ENCODE measurements at places on chromosomes 5 and 9.

GRCh38 chr5:123659011-123659410, 147.0 kb downstream of the CSNK1G3 start:
- no peak for DNase-seq

DNA sequence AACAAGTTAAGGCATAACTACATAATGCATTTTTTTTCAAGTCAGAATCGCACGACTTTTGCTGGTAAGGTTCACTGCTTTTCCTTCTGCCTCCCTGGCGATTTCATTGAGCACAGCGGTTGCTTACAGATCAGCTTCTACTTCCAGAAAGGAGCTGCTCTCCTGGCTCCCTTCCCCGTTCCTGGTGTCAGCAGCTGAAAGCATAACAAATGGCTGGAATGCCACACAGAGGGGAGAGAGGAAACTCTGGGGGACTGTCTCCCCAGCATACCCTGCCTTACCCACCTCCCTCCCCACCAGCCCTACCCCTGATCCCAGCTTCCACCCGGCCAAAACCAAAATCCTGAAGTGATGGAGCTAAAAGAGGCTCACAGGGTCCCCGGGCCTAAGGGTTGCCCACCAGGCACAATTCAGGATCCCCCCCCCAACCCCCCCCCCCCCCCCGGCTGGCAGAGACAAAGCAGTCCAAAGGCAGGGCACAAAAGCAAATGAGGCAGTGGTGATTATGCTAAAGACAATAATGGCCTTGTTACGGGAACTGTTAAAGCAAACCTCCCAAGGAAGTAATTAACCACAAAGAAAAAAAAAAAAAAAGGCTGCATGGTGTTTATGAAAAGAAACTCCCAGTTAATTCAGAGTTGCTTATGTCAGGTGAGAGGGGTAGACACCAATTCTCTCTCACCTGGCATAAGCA, 126.1 kb upstream of the WWC1 start:
- DNase-seq: no peak

DNA sequence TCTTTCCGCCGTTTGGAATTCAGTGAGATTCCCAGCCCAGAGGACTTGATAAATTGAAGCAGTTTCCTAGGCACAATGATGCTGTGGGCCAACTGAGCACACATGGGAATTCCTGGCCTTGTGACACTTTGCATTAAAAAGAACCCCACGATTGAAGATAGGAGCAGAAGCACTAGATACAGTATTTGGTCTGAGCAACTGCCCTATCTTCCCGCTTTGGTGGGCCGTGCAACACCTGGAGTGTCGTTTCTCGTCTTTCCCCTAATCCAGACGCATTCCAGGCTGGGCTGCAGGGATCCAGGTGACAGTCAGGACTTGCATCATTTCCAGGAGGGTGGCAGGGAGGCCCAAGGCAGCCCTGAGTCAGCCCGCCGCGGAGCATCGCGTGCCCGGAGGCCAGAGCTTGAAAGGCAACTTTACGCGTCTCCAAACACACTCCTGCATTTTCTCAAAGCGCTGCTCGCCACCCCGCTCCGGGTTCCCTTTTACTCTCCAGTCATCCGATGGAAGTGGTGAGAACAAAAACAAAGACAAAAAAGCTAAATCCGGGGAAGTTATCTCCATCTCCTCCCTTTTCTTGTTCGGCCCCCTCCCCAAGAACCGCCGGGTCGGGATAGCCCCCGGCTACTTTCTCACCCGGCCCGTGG, 753 bp upstream of the STC2 start:
- no peak for DNase-seq

GRCh38 chr9:121987314-121987713, 105.8 kb downstream of the TTLL11 start:
- no peak for DNase-seq

- DNase-seq: no peak
Measured at GRCh38 chr9:136975644-136976043, 1.7 kb upstream of the PTGDS start.

- DNase-seq: no peak
Measured at GRCh38 chr5:144487761-144488160, 317.1 kb downstream of the KCTD16 start.

GRCh38 chr5:136482206-136482605, 116.9 kb upstream of the TRPC7 start:
- no peak for DNase-seq

GRCh38 chr5:51194671-51195070, 188.6 kb upstream of the ISL1 start:
- no peak for DNase-seq

- peak; percentile 25 for DNase-seq
Measured at GRCh38 chr5:109849478-109850088, 159.9 kb downstream of the MAN2A1 start.

DNA sequence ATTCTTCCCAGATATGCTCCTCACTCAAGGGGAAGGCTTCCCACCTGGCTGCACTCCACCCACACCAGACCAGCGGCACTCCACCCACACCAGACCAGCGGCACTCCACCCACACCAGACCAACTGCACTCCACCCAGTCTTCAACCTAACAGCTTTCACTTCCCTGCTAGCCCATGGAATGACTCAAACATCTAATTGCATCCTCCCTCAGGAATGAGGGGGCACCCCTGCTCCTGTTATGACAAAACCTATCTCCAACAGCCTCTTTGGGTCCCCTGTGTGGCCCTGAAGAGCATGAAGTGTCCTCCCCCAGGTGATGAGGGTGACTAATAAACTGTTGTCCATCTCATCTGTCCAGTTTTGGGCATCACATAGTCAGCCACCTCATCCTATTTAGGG, 556.6 kb upstream of the TUSC1 start:
- DNase-seq: no peak

DNA sequence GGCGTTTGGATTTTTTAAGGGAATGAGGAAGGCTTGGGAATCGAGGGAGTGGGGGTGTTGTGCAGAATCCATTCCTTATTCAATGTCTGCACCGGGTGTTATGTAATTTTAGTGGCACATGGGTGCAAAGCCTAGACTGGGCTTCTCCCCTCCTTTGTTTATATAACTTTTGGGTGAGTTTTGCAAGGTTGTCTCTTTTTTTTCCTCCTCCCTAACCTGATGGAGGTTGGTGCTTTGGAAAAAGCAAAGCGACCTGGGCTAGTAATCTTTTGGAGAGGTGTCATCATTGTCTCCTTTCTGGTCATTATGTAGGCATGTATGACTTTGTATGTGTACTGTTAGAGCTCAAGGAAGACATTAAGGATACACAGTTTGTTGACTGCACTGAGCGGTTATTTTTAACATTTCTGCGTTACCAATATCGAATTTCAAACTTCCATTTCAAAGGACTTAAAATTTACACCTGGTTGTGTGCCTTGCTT, 3.1 kb downstream of the SMARCA2 start:
- no peak for DNase-seq

DNA sequence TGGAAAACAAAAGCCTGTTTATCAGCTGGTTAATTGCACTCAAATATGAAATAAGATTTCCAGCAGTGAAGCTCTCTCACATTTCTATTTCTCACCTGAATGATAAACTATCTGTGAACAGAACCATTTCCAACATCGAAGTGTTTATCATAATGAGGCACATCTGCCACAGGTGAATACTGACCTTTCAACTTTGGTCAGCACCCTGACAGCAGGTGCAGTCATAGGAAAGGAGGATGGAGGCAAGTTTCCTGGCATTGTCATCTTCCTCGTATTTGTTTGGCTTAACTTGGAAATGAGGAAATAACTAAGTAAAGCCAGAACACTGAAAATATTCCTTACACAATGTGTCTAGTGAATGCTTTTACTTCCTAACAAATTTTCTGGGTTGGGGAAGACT, 716.4 kb downstream of the NR2F1-AS1 start:
- no peak for DNase-seq

DNA sequence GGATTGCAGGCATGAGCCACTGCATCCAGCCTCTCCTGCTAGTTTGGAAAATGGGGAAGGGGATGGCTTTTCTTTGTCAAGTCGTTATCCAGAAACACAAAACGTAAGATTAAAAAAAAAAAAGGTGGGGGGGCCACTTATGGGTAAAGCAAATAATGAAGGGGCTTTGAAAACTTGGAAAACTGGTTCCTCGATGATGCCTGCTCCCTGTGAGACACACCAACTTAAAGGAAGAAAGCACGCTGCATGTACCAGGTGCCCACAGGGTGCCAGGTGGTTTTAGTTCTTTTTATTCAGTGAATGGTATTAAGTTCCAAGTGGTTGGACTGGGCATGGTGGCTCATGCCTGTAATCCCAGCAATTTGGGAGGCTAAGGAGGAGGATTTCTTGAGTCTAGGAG, 170.1 kb downstream of the GOLPH3 start:
- DNase-seq: no peak

DNA sequence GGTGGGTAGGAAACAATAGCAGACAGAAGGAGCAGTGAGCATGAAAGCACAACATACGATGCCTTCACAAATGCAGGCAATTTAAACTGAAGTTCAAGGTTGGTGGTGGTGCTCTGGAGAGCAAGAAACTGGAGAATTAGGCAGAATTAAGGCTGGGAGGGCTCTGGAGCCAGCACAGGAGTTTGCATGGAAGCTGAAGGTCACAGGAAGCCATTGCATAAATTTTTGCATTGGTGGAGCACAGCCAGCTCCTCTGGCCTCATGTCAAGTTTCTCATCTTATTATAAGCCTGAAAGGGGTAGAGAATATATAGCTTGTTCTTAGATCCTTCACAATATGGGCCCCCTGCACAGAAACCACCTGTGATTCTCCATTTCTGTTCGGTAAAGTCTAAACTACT, 207.4 kb downstream of the PAPPA start:
- no peak for DNase-seq

DNA sequence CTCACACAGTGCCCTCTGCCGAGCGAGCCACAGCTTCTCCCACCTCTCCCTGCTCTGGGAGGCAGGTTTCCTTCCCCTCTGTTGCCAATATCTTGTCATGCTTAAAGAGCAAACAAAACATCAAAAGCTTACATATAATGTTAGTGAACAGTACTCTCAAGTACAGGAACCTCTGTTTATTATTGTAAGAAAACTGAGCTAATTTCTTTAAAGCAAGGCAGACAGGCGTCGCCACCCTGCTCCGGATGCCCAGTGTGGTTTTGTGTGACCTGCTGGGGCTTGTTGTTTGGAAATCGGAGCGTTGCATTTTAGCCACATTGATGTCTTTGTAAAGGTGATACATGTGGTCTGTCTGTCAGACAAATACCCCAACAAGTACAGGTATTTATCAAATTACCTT, 401.4 kb upstream of the IRX1 start:
- no peak for DNase-seq

- no peak for DNase-seq
Measured at GRCh38 chr9:16601991-16602390, 268.5 kb downstream of the BNC2 start.

- no peak for DNase-seq
Measured at GRCh38 chr9:113319054-113319453, 15.9 kb upstream of the RNF183 start.

DNA sequence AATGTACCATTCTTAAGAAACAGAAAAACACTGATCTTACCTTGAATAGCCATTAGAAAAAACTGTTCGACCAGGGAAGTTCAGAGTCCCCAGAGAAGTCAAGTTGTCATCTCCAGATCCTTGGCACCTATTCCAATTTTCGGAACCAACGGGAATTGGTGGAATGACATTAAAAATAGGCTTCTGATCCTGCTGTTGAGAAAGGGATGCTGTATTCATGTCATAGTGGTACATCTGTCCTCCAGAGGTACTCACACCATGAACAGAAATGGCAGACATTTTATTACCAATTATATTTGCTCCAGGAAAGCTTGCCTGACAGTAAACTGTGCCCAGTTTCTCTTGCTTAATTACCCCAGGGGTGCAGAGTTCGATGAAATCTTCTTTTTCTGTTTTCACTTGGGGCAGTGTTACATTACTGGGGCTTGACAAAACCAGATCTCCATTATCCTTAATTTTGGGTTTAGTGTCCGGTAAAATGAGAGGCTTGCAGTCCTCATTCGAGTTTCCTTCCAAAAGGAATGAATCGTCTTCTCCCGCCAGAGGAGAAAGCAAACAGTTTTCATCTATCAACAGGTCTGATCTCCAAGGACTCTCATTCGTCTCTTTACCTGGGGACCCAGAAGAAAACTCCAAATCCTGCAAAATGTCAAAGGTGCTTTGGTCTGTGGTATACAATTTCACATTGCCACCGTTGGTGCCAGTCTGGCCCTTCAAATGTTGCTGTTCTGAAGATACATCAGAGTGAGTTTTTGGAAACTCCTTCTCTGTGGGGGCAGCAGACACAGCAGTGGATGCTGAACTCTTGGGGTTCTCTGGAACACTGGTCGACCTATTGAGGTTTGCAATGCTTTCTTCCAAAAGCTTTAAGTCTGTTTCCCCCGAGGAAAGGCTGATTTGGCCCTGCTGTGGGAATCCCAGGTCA, 3.6 kb downstream of the NR3C1 start:
- no peak for DNase-seq

DNA sequence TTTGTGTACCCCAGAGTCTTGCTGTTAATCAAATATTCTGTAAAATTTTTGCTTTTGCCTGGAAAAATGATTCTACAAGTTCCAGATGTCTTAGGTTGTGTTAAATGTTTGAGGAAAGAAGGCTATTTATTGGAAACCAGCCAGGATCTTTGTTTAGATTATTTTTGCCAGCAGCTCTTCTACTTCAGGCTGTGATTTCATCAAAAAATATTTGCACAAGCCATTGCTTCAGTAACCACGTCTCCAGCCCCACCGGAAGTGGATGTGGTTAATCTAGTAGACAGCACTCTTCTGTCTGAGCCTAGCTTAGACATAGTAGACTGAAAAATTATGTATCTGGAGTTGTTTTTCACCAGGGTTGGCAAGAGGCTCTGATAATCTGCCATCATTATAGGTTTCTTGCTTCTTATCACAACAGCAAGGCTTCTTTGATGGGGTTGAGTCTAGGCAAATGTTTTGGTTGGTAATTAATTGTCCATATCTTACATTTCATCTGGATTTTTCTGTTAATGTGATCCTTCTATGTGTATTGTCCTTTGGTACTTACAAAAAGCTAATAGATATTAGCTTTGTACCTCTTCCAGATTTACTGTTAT, 17.1 kb downstream of the KCTD16 start:
- peak; percentile 84 for DNase-seq

- no peak for DNase-seq
Measured at GRCh38 chr5:152711801-152712388, 306.8 kb upstream of the NMUR2 start.

DNA sequence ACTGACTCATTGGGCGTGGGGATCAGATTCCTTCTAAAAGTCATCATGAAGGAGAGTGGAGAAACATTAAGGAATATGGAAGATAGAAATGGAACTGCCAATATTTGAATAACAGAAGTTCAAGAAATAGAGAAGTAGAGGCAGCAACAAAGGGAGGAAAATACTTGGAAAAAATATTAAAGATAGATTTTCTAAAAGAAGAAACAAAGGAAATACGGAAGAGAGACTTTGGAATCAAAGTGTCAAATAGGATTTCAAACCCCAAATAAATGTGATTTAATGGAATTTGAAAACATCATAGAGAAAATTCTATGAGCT, 605.1 kb upstream of the KLF4 start:
- no peak for DNase-seq

- no peak for DNase-seq
Measured at GRCh38 chr9:15867988-15868387, 315.1 kb downstream of the CCDC171 start.

- no peak for DNase-seq
Measured at GRCh38 chr9:89405826-89406225, 87.5 kb downstream of the SECISBP2 start.

Measured in naive thymus-derived CD8-positive, alpha-beta T cell (primary cell).